ENCODE measurements at places on chromosomes 1 and 21.

DNA sequence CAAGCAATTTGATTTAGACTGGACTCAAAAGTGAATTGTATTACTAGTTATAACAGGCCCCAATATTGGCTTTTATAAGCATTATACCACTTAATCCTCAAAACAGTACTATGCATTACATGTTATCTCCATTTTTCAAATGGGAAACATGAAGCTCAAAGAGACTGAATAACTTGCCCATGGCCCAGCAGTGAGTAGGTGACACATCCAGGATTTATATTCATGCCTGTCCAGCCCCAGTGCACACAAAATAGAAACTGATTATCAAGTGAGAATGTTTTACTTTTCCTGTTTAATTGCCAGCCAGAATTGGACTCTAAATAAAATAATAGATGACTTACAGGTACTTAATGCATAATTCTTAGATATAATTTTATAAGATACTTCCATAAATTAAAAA is 82.9 kb downstream of the NIBAN1 start:
- DNase-seq: no peak

- DNase-seq: no peak
Observed at GRCh38 chr1:112702067-112702395, 4.9 kb downstream of the RHOC start.

- no peak for DNase-seq
Observed at GRCh38 chr1:22674410-22674749, 21.3 kb downstream of the C1QB start.

- no peak for DNase-seq
Observed at GRCh38 chr1:6523566-6523965, 30.7 kb downstream of the NOL9 start.

- no peak for DNase-seq
Observed at GRCh38 chr1:200970771-200971427, 52.6 kb downstream of the KIF21B start.

GRCh38 chr1:14782741-14783591 is 184.5 kb downstream of the KAZN start:
- DNase-seq: no peak

GRCh38 chr21:45822429-45823099 is 159.0 kb upstream of the COL6A1 start:
- no peak for DNase-seq

DNA sequence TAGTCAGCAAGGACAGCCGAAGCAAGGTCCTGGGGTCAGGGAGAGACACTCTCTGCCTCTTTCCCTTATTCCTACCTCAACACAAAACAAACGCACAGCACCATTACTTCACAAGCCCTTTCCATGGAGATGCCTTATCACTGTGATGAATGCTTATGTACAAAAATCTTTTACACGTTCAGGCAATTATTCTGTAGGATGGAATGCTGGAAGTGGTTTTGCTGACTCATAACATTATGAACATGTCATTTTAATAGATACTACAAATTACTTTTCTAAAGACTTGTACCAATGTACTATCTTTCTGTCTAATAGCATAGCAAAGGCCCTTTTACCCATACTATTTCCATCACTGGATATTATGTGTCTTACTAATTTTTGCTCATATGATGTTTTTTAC is 98.4 kb downstream of the TTLL7 start:
- DNase-seq: no peak

DNA sequence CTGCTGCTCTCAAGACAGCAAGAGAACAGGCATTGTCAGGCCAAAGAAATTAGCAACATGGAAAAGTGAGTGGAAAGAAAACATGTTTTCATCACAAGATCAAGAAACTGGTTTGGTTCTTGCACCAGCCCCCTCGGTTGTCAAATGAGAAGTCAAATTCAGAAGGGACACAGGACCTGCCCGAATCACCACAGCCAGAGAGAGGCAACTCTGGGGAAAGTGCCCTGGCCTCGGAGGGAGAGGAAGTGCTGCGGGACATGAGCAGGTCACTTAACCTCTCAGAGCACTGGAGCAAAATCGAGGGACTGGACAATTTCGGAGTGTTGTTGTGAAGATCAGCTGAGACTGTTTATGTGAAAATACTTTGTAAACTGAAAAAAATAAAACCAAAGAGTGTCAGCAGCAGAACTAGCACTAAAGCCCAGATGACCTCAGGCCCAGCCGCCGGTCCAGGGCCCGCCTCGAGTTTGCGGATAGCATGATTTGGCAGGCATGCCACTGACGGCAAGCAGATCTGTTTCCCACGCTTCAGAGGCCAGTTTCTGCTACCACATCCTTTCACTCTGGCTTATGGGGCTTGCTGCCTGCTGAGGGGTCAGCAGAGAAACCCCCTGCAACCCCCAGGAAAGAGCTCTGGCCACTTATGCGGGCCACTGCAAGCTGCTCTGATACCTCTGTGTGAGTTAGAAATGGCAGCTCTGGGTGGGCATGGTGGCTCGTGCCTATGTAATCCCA is 32.1 kb downstream of the CD247 start:
- no peak for DNase-seq

DNA sequence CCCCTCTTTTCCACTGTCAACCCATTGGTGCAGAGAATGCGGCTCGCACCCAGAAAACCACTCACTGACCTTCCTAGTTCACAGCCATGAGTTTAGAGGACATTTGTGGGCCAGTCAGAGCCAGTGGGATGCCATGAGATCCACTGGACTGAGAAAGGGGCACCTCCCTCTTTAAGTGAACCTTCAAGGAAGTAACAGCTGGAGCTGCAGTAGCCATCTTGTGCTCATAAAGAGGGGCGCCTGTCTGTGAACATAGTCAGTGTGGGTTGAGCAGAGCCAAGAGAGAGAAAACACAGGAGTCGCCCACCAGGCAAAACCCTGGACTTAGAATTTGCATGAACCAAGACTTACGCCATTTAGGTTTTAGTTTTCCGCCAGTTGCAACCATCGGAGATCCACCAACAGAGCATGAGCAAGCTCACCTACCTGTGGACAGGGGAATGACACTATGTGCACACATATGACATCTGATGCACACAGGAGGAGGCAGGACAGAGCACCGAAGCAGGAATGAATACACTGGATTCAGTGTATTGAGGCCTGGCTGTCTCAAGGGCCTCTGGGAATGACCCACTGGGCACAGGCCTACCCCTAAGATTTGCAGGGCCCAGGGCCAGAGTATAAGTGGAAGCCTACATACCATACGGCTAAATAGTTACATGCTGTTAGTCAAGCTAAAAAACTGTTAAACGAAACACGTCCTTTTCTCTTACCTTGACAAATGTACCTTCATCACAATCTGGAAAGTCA is 151.6 kb downstream of the GRIK3 start:
- no peak for DNase-seq

GRCh38 chr1:16172218-16172830 is 16.5 kb upstream of the EPHA2 start:
- DNase-seq: no peak

GRCh38 chr1:236021424-236022135 is 43.3 kb downstream of the NID1 start:
- no peak for DNase-seq

DNA sequence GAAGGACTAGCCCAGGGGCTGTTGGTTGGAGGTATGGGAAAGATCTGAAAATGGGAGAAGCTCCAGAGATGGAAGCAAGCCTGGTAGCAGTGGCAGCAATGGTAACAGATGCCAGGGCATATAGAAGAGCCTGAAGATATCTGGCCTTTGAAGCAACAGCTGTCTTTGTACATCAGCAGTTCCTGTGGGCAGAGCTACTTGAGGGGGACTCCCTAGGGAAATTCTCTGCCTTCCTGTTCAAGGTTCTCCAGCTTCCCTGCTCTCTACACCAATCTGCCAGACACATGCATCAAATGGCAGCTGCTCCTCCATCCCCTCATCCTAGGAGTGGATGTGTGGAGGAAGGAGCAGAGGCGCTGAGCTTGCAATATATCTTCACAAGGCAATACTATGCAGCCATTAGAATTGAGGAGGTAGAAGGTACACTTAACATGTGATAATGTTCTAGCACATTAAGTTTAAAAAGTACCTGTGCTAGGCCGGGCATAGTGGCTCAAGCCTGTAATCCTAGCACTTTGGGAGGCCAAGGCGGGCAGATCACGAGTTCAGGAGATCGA is 2.2 kb downstream of the TMEM35B start:
- DNase-seq: no peak

DNA sequence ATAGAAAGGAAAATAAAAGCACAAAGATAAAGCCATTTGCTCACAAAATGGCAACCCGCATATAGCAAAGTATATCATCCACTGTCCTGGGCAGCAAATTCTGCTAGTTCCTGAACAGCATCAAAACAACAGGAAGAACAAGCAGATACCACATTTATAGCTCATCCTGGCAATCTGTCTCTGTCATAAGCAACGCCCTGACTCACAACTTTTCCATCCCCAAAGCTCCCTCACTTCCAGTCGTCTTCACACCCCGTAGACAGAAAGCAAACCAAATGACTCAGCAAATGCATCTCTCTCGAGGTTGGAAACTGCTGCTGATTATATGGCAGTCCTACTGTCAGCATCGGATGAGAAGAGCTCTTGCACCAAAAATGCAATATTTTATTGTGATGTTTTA is 65.8 kb downstream of the AK5 start:
- DNase-seq: no peak

DNA sequence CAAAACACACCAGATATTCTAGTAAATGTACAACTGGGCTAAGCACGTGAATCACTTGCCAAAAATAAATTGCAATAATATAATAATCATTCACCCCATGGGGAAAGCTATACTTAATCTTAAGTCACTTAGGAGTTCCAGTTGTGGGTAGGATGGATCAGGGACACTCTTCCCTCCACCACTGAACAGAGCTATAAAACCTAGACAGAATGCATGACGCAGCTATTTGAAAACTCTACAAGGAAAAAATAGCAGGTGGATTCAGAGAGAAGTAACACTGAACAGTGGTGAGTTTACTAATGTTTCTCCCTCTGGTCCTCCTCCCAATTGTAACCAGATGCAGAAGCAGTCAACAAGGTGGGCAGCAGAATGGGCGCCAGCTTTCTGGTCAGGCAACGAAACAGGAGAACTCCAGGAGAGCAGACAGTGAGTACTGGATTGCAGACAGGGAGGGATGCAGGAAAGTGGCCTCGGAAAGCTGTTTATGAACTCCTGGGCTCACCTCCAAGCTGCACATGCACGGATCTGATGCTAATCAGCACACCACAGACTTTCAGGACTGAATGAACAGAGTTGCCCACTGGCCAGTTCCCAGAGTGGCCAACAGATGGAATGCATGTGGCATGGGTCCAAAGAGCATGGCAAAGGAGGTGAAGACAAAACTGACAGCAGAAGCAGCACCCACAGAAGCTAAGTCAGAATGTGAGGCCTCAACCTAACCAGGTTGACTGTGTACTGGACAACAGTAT is 41.4 kb downstream of the TARBP1 start:
- DNase-seq: no peak

DNA sequence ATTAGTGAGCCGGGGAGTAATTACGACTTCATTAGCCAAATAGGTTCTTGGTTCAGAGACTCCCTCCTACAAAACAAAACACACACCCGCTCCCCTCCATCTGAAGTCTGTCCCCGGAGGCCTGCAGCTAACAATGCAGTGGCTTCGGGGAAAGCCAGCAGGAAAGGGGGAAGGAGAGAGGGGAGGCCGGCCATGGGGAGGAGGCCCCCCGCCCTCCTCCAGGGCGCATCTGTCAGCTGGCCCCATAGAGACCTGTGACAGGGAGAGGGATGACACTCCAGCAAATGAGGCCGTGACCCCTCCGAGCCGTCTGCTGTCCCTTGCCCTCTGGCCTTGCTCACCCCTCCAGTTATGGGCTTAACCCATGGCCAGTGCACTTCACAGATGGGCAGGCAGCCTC is 12.1 kb upstream of the CNTN2 start:
- no peak for DNase-seq

- DNase-seq: no peak
Observed at GRCh38 chr1:22256213-22256512, 113.3 kb upstream of the WNT4 start.

GRCh38 chr1:194233069-194233468 is 1046.7 kb upstream of the B3GALT2 start:
- no peak for DNase-seq

DNA sequence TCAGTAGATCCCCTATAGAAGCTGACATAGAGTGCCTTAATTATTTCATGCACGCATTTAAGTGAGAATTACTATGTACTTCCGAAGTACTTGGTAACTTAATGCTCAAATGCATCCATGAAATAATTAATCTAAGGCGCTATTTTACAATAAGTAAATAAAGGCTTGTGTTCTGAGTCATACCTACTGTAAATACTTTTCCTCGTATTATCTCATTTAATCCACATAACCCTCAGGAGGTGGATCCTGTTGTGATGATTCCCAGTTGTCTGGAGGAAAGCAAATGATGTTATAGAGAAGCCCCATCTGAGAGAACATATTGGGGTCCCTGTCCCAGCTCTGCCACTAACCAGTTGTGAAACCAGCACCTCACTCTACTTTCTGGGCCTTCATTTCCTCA is 16.4 kb downstream of the SUSD4 start:
- DNase-seq: no peak

GRCh38 chr1:100604372-100604771 is 66.4 kb downstream of the GPR88 start:
- DNase-seq: no peak

Data from activated naive CD4-positive, alpha-beta T cell treated with anti-CD3 and anti-CD28 coated beads, Interleukin-2, amount 10 ng/mL, durations not matched to agents 7 days and 5 days (primary cell).